ENCODE measurements at places on chromosomes 11 and 22. TPM values are rescaled to one million over a fixed set of nuclear protein-coding genes. Genes with fewer than 3 reads are reported as not detected.
A peak's percentile ranks its signal among the peaks of the same experiment; 100 is the strongest.

- H3K27me3 ChIP-seq = no peaks in the 10 kb centered on the region
- H3K36me3 ChIP-seq = no peaks in the 10 kb centered on the region
- no peak for DNase-seq
- no peaks in the 10 kb centered on the region for H3K4me1 ChIP-seq
Measured at GRCh38 chr11:11095831-11096723, 238.2 kb upstream of the ZBED5 start.

- H3K27ac ChIP-seq = no peak overlapping the region
- H3K4me3 ChIP-seq = no peak overlapping the region
- no peaks in the 10 kb centered on the region for H3K27me3 ChIP-seq
- no peaks in the 10 kb centered on the region for H3K36me3 ChIP-seq
- no peak for DNase-seq
Measured at GRCh38 chr11:2767071-2767470, 67.3 kb upstream of the KCNQ1OT1 start.

- peaks cover 19% of the 10 kb centered on the region for H3K36me3 ChIP-seq
- no peak overlapping the region for H3K4me3 ChIP-seq
- no peak overlapping the region for H3K27ac ChIP-seq
- no peak for DNase-seq
- H3K27me3 ChIP-seq = no peaks in the 10 kb centered on the region
- peaks cover 2% of the 10 kb centered on the region for H3K4me1 ChIP-seq
Measured at GRCh38 chr22:45830531-45831245, 146.3 kb downstream of the WNT7B start.

- no peaks in the 10 kb centered on the region for H3K27me3 ChIP-seq
- no peak overlapping the region for H3K4me3 ChIP-seq
- no peaks in the 10 kb centered on the region for H3K36me3 ChIP-seq
- H3K4me1 ChIP-seq = no peaks in the 10 kb centered on the region
- DNase-seq = no peak
Measured at GRCh38 chr22:44927463-44928135, 82.2 kb downstream of the PHF21B start.

DNA sequence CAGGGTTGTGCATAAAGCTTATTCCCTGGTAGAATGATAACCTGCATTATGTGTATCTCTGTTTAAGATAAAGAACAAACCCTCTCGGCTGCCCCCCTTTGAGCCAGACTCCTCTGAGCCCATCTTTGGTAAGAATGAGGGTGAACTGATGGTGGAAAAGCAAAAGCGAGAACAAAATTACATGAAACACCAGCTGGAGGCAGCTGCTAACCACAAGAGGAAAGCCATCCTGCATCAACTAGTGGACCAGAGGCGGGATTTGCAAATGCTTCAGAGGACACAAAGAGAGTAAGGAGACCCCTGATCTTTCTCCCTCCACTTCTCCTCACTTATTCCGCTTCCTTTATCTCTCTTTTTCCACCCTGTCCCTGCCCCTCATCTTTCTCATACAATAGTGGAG lies 40.3 kb downstream of the CCDC81 start:
- no peak overlapping the region for H3K27ac ChIP-seq
- H3K4me1 ChIP-seq = peaks cover 5% of the 10 kb centered on the region
- no peak for DNase-seq
- H3K27me3 ChIP-seq = no peaks in the 10 kb centered on the region
- no peaks in the 10 kb centered on the region for H3K36me3 ChIP-seq

DNA sequence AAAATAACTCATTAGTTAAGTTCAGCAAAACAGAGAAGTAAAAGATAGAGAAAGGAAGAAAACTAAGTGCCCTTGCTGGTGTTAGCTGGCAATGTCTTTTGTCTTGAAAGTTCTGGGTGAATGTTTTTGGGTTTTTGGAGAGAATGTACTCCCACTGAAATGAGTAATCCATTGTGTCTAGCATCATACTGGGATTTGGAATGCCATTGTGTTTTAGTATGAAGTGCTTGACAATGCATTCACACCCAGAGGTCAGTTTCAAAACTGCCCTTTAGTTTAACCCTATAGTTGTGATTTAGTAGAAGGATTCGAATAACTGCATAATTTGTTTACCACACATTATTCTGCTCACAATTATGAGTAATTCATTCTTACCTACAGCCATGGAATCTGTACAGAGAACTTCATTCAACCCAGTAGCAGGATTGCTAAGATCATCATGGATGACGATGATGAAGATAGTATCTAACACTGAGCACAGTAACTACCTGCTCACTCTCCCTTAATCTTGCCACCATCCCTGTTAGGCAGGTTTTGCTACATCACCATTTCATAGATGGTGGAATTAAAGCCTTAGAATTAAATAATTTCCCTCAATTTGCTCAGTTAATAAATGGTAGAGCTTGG lies 33.9 kb downstream of the MAML2 start:
- no peak overlapping the region for H3K27ac ChIP-seq
- H3K27me3 ChIP-seq = no peaks in the 10 kb centered on the region
- H3K36me3 ChIP-seq = peaks cover 14% of the 10 kb centered on the region
- H3K4me1 ChIP-seq = peaks cover 83% of the 10 kb centered on the region

DNA sequence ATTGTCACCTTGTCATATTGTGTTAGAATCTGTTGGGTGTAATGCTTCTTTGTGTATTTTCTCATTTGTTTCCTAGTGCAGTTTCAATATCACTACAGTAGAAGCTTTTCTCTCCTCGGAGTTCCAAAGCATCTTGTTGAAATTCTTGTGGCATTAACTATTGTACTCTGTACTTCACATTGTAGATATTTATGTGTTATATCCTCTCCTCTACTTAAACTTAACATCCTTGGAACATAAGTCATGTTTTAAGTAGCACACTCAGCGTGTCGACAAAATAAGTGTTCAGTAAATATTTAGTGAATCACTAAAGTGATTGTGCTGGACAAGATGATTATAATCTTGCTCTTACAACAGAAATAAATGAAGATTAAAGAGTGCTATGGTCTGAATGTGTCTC lies 201.7 kb downstream of the ARHGAP42 start:
- no peak for DNase-seq
- no peak overlapping the region for H3K4me3 ChIP-seq
- H3K27me3 ChIP-seq = no peaks in the 10 kb centered on the region
- no peak overlapping the region for H3K27ac ChIP-seq
- H3K36me3 ChIP-seq = no peaks in the 10 kb centered on the region
- no peaks in the 10 kb centered on the region for H3K4me1 ChIP-seq

GRCh38 chr11:8917157-8917825 lies 6.3 kb downstream of the AKIP1 start:
- H3K4me3 ChIP-seq = no peak overlapping the region
- no peak overlapping the region for H3K27ac ChIP-seq
- peaks cover 25% of the 10 kb centered on the region for H3K36me3 ChIP-seq
- H3K4me1 ChIP-seq = peaks cover 22% of the 10 kb centered on the region
- no peak for DNase-seq

DNA sequence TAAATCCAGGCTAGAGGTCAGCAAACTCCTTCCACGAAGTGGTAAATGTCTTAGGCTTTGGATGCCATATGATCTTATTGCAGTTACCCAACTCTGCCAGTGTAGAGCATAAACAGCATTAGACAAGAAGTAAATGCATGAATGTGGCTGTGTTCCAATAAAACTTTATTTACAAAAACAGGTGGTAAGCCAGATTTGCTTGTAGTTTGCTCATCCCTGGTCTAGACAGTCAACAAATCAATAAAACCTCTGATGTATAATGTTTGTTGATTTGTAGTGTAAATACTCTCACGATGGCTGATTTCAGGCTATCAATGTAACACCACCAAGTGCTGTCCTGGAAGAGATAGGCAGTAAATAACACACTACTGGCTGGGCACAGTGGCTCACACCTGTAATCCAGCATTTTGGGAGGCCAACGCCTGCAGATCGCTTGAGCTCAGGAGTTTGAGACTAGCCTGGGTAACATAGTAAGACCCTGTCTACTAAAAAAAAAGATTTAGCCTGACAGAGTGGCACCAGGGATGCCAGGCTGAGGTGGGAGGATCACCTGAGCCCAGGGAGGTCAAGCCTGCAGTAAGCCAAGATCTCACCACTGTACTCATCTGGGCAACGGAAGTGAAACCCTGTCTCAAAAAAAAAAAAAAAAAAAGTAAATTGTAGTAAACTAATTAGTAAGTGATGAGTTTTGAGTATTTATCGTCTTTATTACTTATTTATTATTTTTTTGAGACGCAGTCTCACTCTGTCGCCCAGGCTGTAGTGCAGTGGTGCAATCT lies 6.9 kb upstream of the CATSPER1 start:
- H3K4me1 ChIP-seq = no peaks in the 10 kb centered on the region
- no peak for DNase-seq
- no peak overlapping the region for H3K27ac ChIP-seq
- no peaks in the 10 kb centered on the region for H3K36me3 ChIP-seq
- H3K4me3 ChIP-seq = no peak overlapping the region

DNA sequence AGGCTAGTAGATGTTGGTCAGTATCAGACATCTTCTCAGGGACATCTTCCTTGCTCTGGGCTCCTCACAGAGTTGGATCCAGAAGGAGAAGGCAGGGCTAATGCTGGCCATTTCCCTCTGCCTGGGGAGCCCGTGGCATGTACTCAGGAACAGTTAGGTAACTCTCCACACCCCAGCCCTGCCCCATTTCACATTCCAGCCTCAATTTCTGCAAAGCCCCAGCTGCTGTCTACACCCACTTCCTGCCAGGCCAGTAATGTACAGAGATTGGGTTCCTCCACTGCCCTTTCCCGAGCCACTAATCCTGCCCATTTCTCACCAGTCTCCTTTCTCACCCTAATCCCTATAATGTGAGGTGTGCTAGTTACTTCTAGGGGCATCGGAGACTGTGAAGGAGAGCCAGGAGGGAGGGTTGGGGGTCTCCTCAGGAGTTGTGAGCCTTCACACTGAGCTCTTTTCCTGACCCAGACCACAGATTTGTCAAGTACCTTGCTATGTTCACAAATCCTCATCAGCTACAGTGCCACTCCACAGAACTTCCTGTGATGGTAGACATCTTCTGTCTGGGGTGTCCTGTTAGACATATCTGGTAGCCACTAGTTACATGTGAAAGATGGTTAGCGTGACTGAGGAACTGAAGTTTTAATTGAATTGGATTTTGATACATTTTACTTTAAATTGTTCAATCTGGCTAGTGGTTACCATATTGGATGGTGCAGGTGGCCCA lies 1.3 kb upstream of the SEC14L3 start:
- no peak for DNase-seq
- H3K4me1 ChIP-seq = no peaks in the 10 kb centered on the region

DNA sequence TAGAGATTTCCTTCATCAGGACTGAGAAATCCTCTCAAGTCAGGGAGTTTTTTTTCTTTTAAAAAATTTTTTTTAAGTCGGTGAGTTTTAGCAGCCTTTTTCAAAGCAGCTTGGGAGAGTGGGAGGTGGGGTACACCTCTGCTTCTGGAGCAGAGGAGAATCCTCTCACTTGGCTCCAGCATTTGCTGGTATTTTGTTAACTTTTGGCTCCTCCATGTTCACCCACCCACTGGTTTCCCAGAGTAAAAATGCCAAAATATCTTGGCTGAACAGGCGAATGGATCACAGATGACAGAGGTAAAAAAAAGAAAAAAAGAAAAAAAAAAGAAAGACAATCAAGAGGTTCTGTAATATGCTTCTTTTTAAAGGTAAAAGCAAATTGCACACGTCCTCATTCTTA lies 68.0 kb downstream of the GAB2 start:
- H3K27me3 ChIP-seq = peaks cover 7% of the 10 kb centered on the region
- no peak for DNase-seq
- no peak overlapping the region for H3K27ac ChIP-seq
- no peaks in the 10 kb centered on the region for H3K36me3 ChIP-seq
- no peak overlapping the region for H3K4me3 ChIP-seq
- peaks cover 11% of the 10 kb centered on the region for H3K4me1 ChIP-seq

- no peaks in the 10 kb centered on the region for H3K4me1 ChIP-seq
- H3K36me3 ChIP-seq = no peaks in the 10 kb centered on the region
- DNase-seq = no peak
- H3K27me3 ChIP-seq = no peaks in the 10 kb centered on the region
- H3K27ac ChIP-seq = no peak overlapping the region
Measured at GRCh38 chr11:6992457-6993417, 27.4 kb downstream of the ZNF214 start.

DNA sequence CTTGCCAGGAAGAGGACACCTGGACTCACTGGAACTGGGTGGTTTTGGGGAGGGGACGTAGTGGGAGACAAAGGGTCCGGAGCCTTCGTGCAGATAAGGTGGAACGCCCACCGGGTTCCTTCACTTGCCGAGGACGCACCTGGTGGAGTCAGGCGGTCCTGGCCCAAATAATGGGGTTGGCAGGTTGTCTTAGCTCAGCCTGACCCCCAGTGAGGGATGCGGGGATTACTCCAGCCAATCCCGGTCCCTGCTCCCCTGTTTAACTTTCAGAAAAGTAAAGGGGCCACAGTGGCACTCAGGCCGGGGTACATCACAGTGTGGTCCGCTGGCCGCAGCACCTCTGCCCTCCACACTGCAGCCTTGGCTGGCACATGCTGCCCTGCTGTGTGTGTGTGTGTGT lies 18.0 kb downstream of the A4GALT start:
- no peak overlapping the region for H3K4me3 ChIP-seq
- H3K27me3 ChIP-seq = no peaks in the 10 kb centered on the region
- no peak for DNase-seq
- H3K27ac ChIP-seq = no peak overlapping the region
- no peaks in the 10 kb centered on the region for H3K4me1 ChIP-seq

- H3K4me1 ChIP-seq = no peaks in the 10 kb centered on the region
- no peaks in the 10 kb centered on the region for H3K36me3 ChIP-seq
- DNase-seq = peak; percentile 8
- H3K4me3 ChIP-seq = no peak overlapping the region
- no peak overlapping the region for H3K27ac ChIP-seq
Measured at GRCh38 chr11:125224391-125225021, 60.0 kb downstream of the PKNOX2 start.

GRCh38 chr22:24141586-24141985 lies 39.7 kb upstream of the SUSD2 start:
- H3K27ac ChIP-seq = peak overlapping the region; percentile 57
- no peaks in the 10 kb centered on the region for H3K27me3 ChIP-seq
- H3K4me3 ChIP-seq = no peak overlapping the region
- H3K36me3 ChIP-seq = peaks cover 26% of the 10 kb centered on the region
- peak; percentile 40 for DNase-seq

DNA sequence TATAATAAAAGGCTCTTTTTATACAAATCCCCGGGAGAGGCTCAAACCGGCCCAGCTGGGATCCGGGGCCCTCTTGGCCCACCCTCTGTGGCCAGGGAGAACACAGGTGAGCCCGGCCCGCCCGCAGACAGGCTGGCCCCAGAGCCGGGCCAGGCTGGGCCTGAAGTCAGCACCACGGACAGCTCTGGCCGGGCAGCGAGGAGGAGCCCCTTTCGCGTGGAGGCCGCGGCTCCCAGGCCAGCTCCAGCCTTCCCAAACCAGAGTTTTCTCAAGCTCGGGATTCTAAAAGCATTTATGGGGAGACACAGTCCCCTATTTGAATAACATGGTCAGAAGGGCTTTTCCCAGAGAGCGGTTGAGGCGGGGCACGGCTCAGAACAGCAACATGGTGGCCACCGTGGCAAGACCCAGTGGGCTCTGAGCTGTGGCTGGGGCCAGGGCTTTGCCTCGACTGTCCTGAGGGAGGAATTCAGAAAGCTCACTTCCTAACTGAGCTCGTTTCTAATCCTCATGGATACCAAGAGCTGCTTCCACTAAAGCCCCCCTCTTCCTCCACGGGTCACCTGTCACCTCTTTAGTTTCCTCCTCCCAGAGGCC lies 115.4 kb downstream of the BRD1 start:
- no peak for DNase-seq
- H3K27me3 ChIP-seq = peaks cover 28% of the 10 kb centered on the region
- no peak overlapping the region for H3K4me3 ChIP-seq
- no peaks in the 10 kb centered on the region for H3K36me3 ChIP-seq
- H3K4me1 ChIP-seq = no peaks in the 10 kb centered on the region

The MUC5AC gene
- total RNA-seq = not detected

The MN1 gene
- 0.16 TPM for total RNA-seq

The C22orf31 gene
- total RNA-seq = not detected

The MMP1 gene
- not detected for total RNA-seq

The MS4A7 gene
- total RNA-seq = not detected

The SLC6A5 gene
- not detected for total RNA-seq

The BTBD18 gene
- not detected for total RNA-seq

The PANX2 gene
- 3.9 TPM for total RNA-seq

The PRRG4 gene
- total RNA-seq = 0.27 TPM

All from activated CD8-positive, alpha-beta T cell treated with anti-CD3 and anti-CD28 coated beads for 36 hours (primary cell).